ENCODE measurements at places on chromosomes 16 and 17. TPM values are rescaled to one million over a fixed set of nuclear protein-coding genes. Genes with fewer than 3 reads are reported as not detected.

The WNT9B gene
- not detected for total RNA-seq

The RPS2 gene
- total RNA-seq: 4,514 TPM

The AHSP gene
- total RNA-seq: not detected

The SLC47A2 gene
- total RNA-seq: not detected

The KCNJ18 gene
- not detected for total RNA-seq

The CCL2 gene
- 135 TPM for total RNA-seq

The COX6A2 gene
- not detected for total RNA-seq

The KCNH6 gene
- not detected for total RNA-seq

The KRTAP2-1 gene
- total RNA-seq: not detected

The CDH1 gene
- total RNA-seq: under 0.01 TPM

The PSMC3IP gene
- 9.2 TPM for total RNA-seq
